ENCODE measurements at places on chromosomes 5 and 9. TPM values are rescaled to one million over a fixed set of nuclear protein-coding genes. Genes with fewer than 3 reads are reported as not detected.

Gene LCN10
- total RNA-seq = 0.94 TPM

Gene F2RL1
- 34.6 TPM for total RNA-seq

Gene MRPL50
- 7.6 TPM for total RNA-seq

GRCh38 chr5:174073122-174073660 is 27.7 kb downstream of the NSG2 start:
- peaks cover 93% of the 10 kb centered on the region for H3K27me3 ChIP-seq
- no peak for DNase-seq
- no peak overlapping the region for H3K27ac ChIP-seq
- H3K4me1 ChIP-seq = no peaks in the 10 kb centered on the region
- no peaks in the 10 kb centered on the region for H3K36me3 ChIP-seq

GRCh38 chr9:113449376-113449775 is 14.2 kb upstream of the RGS3 start:
- DNase-seq = no peak
- no peaks in the 10 kb centered on the region for H3K36me3 ChIP-seq
- H3K27ac ChIP-seq = no peak overlapping the region
- no peak overlapping the region for H3K4me3 ChIP-seq
- H3K27me3 ChIP-seq = no peaks in the 10 kb centered on the region
